Left kidney (tissue), 8 donors: ENCODE measurements at places on chromosomes 2 and 18. TPM values are rescaled to one million over a fixed set of nuclear protein-coding genes. Genes with fewer than 3 reads are reported as not detected.

DNA sequence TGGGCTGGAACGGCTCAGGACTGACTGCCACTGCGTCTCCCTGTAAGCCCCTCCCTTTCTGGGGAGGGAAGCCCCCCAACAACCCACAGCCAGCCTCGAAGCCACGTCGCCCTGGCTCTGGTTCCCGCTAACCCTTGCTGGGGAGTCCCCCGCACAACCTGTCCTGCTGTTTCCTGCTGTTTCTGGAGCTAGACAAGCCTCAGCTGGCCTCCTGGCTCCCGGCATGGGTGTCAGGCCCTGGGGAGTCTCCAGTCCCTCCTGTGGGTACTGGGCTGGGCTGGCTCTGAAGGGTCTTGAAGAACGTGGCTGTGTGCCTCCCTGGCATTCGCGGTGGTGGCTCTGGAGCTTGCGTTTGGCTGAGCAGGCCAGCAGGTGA is 20.9 kb downstream of the NFATC1 start:
- no peak for DNase-seq

- no peak for DNase-seq
These were observed 68.2 kb downstream of the HS6ST1 start for GRCh38 chr2:128250229-128251025.

- no peak for DNase-seq
These were observed 128.5 kb upstream of the LGALSL start for GRCh38 chr2:64325477-64325851.

- peak; percentile 12 for DNase-seq
These were observed 58.7 kb upstream of the CELF4 start for GRCh38 chr18:37624318-37624717.

- peak; percentile 27 for DNase-seq
These were observed 61.6 kb upstream of the SLC38A11 start for GRCh38 chr2:165016772-165017411.

DNA sequence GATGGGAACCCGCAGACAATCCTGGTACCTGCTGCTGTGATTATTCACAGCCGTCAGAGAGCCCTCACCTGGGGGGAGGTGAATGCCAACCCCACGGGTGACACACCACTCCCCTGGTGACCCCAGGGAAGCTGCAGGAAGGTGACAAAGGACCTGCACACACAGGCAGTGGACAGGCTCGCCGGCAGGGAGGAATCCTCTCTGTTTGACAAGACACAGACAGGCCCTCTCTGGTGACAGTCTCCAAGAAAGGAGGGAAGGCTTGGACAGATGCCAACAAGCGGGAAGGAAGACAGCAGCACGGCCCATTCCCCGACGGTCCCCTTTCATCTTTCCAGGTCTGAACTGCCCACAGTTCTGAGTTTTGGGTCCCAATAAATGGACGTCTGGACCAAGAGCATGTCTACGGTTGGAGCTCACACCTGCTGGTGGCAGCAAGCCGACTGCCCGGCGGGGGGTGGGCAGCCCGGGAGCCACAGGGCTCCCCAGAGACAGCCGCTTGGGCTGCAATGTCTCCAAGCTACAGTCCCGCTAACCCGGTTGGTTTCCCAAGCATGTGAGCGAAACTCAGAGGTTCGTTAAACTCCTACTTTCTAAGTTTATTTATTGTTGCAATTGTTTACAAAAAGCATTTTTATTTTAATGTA is 31.8 kb downstream of the HDAC4 start:
- DNase-seq, result no peak

GRCh38 chr18:55781481-55781957 is 193.5 kb upstream of the TCF4 start:
- DNase-seq, result peak; percentile 65

DNA sequence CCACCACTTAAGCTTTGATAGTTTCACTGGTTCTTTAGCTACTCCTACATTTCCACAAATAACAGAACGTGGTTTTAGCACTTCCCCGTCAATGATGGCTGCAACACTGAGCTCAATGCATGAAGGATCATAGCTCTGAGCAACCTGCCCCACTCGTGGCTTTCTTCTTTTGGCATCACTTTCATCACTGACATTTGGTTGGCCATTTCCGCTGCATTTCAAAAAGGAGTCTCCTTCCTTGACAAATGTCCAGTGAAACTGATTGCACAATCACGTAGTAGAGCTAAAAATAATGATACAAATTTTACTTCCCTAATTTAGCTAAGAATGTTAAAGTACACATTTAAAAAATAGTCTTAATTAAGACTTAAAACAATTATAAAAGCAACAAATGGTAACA is 205.2 kb upstream of the HDAC4 start:
- no peak for DNase-seq

- no peak for DNase-seq
These were observed 667.6 kb downstream of the STK39 start for GRCh38 chr2:167579826-167580225.

DNA sequence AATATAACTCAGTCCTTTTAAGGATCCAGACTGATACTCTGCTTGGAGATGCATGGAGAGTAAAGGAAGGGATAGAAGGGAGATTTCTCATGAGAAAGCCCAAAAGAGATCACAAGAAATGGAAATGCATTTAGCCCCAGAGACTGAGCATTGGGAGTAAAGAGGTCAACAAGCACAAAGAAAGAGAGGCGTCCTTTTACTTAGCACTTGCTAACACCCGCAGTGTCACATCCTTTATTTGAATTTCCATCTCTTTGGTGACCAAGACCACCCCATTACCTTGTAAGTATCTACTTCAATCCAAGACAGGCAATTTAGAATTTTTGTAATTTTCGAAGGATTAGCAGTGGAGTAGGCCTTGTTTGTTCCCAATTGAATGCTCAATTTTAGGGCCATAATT is 111.8 kb upstream of the DCC start:
- no peak for DNase-seq

- peak; percentile 33 for DNase-seq
These were observed 39.2 kb downstream of the ABCG8 start for GRCh38 chr2:43877782-43878464.

DNA sequence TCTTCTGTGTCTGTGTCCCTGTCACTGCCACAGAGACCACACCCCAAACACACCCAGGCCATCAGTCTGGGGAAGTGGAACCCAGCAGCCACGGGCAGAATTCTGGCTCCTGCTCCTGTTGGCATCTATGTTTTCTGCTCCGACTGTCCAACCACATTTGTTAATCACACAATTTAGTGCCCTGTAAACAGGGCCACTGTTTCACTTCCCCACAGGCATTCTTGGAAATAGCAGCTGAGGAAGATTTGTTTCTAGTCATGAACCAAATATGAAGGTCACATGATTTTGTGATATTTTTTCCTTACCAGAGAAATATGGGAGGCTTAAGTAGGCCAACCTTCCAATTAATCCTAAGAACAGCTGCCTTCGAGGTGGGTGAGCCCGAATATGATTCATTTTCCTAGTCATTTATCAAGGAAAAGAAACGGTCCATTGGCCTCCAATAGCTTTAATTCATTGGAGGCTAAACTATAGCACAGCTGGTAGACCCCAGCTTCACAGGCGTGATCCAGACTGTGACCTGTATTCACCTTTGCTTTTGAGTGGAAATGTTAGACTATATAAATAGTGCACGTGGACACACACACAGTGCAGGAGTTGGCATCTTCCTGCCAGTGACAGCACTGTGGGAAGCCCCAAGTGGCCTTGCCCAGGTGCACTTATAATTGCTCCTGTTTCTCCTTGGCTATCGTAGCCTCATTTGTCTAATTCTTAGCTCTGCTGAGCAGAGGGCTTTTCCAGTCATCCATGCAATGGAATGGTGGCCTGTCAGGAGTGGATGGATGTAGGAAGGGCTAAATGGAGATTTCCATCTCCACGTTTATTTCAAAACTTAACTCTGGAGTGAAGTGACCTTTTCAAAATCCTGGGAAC is 267.9 kb downstream of the LPIN1 start:
- no peak for DNase-seq

DNA sequence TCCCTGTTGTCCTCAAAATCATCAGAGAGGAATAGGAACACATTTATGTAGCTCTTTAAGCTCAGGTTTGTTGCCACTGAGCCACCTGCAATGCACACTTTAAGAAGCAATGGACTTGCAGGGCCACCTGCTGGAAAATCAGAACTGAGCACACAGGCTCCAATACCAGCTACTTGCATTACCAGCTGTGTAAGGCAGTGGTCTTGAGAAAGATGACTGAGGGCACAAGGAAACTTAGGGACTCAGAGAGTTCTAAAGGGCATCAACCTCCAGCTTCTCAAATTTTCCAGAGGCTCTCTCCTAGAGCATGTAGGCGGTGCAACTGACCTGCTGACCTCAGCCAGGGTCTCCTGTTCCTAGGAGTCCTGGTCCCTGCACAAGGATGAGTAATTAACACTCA is 2.5 kb upstream of the CNDP2 start:
- peak; percentile 50 for DNase-seq

DNA sequence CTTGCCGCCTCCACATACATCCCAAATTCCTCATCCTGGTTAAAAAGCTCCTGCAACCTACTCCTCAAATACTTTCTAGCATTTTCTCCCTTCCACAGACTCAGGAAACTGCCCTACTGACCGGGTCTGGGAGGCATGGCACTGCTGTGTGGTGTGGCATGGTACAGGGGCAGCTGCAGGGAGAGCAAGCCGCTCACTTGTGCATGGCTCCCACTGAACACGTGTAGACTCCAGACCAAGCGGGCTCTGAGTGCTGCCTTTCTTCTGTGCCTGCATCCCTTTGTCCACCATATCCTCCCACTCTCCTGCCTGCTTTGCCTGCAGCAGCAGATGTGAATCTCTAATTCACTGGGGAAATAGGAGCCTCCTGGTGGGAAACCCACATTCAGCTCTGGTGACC is 72.2 kb downstream of the CCDC93 start:
- DNase-seq, result no peak

- DNase-seq, result no peak
These were observed 301.7 kb downstream of the PAX3 start for GRCh38 chr2:221997100-221997499.

- no peak for DNase-seq
These were observed 175.9 kb upstream of the KLHL29 start for GRCh38 chr2:23209059-23209458.

DNA sequence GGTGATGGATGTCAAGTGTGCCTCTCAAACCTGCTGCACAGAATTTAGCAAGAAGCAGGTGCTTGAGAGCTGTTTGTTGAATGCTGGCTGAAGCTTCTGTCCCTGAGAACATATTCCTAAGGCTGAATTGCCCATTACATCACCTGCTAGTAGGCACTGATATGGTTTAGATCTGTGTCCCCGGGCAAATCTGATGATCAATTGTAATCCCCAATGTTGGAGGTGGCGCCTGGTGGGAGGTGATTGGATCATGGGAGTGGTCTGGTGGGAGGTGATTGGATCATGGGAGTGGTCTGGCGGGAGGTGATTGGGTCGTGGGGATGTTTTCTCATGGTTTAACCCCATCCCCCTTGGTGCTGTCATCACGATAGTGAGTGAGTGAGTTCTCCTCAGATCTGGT is 128.0 kb downstream of the HRH4 start:
- DNase-seq, result no peak

DNA sequence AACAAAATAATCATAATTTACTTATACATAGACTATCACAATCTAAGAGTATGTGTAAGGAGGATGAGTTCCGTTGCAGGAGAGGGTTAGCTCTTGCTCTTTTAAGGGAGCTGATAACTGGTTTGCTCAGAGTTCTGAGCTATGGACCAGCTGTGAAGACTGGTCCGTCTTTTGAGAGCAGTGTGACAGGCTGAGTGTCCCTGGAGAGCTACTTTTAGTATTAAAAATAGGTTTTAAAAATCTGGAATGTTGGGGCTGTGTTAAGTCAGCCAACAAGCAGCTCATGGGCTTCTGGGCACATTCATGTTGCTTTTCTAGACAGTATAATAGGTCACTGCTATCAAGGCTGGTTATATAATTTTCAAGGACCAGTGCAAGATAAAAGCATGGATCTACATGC is 41.5 kb upstream of the TMEM131 start:
- no peak for DNase-seq

- DNase-seq, result no peak
These were observed 921.4 kb downstream of the TRIB2 start for GRCh38 chr2:13638181-13638580.

DNA sequence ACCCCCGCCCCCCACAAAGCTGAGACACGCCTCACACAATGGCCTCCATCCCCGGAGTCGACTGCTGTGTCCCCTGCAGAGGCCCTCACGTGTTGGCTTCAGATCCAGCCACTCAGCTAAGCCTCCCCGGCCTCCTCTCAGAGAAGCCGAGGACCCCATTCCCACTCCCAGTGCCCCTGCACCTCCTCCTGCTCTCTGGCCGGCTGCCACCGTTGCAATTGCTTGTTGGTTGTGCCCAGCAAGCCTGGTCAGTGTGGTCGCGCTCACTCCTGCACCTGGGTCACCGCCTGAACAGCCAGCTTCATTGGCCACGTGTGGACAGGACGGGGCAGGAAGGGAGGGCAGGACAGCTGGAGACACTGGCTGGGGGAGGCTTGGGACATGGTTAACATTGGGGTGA is 191.5 kb upstream of the SALL3 start:
- no peak for DNase-seq

- DNase-seq, result no peak
These were observed 9.1 kb downstream of the SIX3 start for GRCh38 chr2:44950646-44951045.

DNA sequence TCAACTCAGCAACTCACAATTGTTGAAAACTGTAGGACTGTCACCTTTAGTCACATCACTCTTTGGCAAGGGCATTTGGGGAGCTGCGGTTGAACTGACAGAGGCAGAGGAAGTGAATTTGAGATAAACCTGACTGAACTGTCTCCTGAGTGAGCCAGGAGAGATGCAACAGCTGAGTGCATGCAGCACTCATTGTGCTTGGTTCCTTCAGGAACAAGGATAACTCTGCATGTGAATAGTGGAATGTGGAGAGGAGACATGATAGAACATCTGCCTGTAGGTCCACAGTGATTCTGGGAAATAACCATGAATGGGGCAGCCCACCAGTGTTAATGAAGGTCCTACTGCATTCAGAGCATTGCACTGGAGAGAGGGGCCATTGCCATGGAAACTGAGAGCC is 494.7 kb downstream of the STK39 start:
- DNase-seq, result no peak

DNA sequence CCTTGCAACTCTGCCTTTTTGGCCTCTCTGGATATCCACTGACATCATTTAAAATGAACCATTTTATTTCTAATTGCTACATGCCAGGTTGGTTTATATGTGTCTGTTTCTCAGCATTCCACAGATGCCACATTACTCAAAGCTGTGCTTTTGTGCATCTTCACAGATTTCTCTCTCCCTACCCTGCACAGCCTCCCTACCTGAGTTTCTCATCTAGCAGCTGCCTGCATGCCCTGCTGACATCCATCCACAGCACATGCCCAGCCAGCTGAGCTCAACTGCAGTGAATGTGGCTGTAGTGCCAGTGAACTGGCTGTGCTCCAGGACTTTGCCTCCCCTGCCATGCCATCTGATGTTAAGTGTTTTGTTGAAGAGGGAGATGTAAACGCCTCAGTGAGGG is 44.5 kb downstream of the PKP4 start:
- DNase-seq, result no peak

- DNase-seq, result no peak
These were observed 152.7 kb downstream of the TWIST2 start for GRCh38 chr2:239000500-239001073.

GRCh38 chr18:9709304-9709877 is 1.3 kb downstream of the RAB31 start:
- DNase-seq, result no peak

The MBOAT2 gene
- polyA plus RNA-seq, result 90.8 TPM

The UBE2F gene
- 42.3 TPM for polyA plus RNA-seq

The FN1 gene
- polyA plus RNA-seq, result 550 TPM

The ERFE gene
- 7.2 TPM for polyA plus RNA-seq

The TLX2 gene
- 0.07 TPM for polyA plus RNA-seq

The EPB41L5 gene
- 106 TPM for polyA plus RNA-seq

The EFEMP1 gene
- 111 TPM for polyA plus RNA-seq

The ATP6V1C2 gene
- polyA plus RNA-seq, result 8.1 TPM

The IL1B gene
- polyA plus RNA-seq, result 0.65 TPM

The ZNF516 gene
- polyA plus RNA-seq, result 44.3 TPM
